Activated CD4-positive, CD25-positive, alpha-beta regulatory T cell (primary cell): ENCODE measurements at places on chromosomes 3 and 15.

GRCh38 chr3:126459111-126459762 lies 16.5 kb downstream of the ZXDC start:
- no peak for DNase-seq

DNA sequence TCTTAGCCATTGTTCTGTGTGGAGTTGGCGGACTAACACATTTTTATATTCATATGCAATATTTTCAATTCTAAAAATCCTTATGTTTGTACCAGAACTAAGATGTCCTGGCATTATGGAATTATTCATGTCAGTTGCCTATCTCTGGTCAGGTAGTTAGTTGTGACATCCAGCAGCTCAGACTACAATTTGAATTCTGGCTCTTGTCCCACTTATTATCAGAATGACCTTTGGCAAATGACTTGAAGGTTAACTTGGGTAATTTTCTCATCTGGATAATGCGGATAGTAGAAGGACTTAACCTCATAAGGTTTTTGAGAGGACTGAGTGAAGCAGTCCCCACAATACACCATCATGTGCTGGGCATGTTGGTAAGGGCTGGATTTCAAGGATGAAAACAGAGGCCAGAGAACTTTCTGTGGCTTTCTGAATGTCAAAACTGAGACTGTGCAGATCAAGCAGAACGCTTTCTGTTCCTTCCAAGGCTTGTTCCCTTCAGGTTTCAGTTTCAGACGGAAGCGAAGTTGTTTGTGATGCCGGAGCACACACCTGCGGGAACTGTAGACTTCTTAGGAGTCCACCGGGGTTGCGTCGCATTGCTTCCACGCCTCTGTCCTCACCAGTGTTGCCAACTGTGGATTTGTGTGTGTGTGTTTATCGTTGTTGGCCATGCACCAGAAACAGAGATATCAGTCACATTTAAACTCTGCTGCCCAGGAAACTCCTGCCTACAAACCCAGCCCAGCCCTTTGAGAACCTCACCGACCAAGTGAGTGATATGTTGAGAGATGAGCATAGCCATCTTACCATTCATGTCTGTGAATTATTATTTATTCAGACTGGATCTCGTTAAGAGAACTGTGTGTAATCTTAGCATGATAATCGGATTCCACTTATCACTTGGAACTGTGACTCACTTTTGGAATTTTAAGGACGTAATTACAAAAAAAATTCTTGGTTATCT lies 76.0 kb downstream of the PTPRG start:
- no peak for DNase-seq

- DNase-seq: no peak
Observed at GRCh38 chr15:35921046-35921445, 375.1 kb upstream of the DPH6 start.

- no peak for DNase-seq
Observed at GRCh38 chr3:29186131-29186599, 94.7 kb upstream of the RBMS3 start.

DNA sequence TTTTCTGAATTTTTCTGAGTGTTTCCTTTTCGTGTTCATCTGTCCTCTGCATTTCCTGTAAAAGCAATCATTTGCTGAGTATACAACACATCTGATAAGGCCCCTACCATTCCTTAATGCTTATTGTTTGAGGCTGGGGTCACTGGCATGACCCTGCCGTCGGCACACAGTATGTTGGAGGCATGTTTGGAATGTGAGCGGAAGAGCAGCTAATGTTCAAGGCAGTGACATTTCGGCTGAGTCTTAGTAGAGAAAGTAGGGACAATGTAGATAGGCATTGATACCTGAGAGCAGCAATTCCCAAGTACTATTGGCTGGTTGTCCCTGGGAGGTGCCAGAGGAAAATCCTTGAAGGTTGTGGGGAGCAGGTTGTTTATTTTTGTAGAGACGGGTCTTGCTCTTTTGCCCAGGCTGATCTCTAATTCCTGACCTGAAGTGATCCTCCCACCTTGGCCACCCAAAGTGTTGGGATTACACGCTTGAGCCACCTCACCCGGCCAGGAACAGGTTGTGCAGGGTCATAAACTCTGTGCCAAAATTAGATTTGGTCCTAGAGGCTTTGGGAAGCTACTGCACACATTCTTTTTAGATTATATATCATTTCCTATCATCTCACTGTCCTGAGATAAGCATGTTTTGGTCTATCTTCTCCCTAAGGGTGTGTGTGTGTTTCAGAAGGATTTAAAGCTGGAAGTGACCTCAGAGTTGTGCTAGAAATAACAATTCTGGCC lies 13.5 kb downstream of the PTPN23 start:
- no peak for DNase-seq

DNA sequence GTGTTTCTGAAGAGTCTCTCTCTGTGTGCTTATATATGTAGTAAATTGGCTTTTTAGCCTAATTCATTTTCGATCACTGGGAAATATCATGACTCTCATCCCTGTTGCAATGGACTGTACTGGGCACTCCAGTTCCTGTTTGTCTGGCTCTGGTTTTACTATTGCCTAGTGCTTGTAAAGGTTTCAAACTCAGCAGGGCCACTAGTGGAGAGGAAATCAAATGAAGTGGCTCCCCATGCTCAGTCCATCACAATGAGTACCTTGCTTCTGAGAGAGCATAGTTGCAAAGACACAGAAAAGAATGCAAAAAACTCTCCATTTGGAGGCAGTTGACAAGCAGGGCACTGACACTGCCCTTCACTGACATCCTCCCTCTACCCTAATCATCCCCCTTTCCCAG lies 167.8 kb downstream of the TAFA4 start:
- no peak for DNase-seq

DNA sequence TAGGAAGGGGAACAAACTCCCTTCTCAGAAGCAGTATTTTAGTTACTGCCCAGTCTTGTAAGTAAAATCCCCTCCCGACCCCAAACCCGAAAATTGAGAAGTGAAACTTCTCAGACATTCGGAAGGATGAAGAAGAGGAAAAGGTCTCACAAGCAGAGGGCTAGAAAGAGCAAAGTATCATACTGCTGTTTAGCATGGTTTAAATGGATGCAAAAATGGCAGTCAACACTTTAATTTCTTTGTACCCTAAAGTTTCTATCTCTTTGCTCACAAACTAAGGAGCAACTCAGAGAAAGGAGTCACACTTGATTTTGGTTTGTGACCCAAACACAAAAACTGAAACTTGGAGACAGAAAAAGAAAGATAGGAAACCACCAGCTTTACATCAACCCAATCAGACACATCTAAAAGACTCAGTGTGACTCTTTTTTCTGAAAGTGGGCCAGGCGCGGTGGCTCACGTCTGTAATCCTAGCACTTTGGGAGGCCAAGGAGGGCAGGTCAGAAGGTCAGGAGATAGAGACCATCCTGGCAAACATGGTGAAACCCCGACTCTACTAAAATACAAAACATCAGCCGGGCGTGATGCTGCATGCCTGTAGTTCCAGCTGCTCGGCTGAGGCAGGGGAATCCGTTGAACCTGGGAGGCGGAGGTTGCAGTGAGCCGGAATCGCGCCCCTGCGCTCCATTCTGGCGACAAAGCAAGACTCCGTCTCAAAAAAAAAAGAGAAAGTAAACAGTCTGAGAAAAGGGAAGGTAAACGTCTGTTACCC lies 63.2 kb upstream of the ATP11B start:
- no peak for DNase-seq

DNA sequence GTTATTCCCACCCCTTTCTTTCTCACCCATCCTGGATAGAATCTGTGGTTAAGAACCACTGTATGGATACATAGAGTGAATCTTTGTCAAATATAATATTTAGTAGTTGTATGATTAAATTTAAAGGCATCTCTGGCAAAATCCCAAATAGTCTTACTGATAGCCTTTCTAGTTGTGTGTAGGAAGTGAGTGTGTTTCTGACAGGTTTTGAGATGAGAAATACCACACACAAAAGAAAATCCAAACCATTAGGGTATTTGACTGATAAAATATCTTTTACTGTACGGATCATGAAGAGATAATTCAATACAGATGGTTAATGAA lies 44.7 kb upstream of the PLCL2 start:
- no peak for DNase-seq
